HuH-7 (cell line): ENCODE measurements at places on chromosomes 2 and 18.
A peak's percentile ranks its signal among the peaks of the same experiment; 100 is the strongest.

DNA sequence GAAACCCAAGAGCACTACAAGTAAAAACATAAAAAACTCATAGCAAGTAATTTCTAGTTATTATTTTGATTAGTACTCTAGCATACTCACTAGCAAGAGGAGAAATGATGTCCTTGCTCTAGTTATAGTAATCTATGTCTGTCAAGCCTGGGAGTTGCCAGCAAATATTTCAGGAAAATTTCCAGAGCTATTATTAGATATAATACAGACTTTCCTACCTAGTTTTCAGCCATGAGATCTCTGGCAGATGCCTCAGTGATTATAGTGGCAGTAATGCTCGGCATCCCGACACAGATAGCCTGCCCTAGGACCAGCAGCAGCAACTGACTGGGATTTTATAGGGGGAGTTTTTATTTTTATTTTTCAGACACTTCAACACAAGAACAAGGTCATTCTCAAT is 224.4 kb downstream of the ZNF385B start:
- DNase-seq, result no peak

DNA sequence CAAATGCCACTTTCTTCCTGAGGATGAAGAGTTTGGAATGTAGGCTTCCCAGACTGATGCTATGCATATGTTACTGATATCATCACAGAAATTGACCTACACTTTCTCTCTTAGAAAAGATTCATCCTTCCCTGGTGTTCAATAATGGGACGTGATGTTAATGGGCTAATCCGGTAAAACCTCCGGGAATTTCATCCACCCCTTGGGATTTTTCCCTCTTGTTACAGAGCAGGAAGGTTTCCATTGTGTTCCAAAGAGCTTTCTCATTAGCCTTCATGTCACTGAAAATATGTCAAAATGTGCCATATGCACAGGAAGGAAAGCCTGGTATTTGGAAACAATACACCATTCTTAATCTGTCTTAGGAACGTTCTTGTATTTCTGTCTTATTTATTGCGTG is 20.7 kb downstream of the ALPK2 start:
- DNase-seq, result no peak

DNA sequence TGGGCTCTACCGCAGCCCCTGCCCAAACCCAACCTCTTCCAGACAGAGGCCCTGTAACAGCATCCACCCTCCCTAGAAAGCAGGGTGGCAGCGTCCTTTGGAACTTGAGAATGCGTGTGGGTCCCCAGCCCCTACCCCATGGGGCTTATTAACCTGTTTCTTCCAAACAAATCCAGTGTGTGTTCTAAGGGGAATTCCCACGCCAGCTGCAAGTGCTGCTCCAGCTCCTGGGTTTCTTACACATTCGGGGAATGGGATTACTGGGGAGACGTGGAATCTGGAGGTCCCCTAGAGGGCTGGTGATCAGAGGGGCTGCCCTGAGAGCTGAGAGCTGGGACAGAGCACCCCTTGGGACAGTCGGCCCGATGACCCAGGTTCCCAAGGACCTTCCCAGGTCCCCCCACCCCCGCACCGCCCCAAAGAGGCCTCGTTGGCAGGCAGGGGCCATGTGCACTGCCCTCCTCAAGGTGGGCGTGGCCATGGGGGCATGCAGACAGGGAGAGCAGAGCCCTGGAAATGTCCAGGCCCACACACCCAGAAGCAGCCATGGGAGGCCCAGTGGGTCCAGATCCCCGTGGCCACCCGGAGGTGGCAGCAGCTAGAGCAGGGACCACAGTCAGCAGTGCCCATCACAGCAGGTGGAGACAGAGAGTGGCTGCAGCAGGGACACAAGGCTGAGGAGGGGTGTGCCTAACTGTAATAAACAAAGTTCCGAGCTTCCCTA is 18.8 kb upstream of the TEX44 start:
- no peak for DNase-seq

DNA sequence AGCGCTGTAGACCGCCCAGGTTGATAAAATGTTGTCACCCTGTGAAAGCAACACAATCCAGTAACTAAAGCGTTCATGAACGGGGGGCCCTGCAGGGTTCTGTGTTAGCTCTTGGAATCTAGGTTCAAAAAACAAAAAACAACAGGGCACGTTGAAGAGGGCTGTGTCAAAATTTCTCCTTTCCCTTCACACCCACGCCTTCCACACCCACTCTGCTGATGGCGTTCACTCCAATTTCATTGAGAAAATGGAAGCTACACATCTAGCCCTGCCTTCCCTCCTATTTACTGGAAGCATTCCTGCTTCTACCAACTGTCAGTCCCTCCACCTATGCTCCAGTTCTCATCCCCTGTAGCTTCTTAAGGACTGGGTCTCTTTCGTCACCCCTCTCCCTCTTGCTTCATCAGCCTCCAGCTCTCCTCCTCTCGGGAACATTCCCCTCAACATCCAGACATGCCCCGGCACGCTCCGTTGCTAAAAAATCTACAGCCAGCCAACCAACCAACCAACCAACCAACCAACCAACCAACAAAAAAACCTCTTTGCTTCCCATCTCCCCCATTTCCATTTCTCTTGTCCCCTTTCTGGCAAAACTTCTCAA is 98.4 kb upstream of the SP3 start:
- no peak for DNase-seq

GRCh38 chr2:223797811-223798721 is 39.3 kb downstream of the AP1S3 start:
- peak; percentile 12 for DNase-seq

GRCh38 chr2:100391735-100392515 is 25.5 kb downstream of the CHST10 start:
- DNase-seq, result no peak

DNA sequence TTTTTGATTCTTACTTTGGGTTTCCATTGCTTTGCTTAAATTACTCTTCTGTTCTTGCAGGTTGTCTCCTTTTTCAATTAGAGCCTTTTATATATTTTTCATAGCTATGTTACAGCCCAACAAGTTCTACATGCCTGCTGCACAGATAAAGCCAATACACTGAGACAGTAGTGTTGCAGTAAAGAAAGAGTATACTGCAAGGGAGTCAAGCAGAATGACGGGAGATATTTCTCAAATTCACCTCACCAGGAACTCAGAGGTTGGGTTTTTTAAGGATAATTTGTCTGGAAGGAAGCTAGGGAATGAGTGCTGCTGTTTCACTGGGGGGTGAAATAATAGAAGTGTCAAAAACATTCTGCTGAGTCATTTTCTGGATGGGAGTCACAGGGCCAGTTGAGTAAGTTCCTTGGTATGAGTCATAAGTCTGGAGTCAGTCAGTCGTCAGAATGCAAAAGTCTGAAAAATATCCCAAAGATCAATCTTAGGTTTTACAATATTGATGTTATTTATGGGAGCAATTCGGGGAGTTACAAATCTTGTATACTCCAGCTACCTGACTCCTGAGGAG is 193.0 kb upstream of the RGPD4 start:
- no peak for DNase-seq

DNA sequence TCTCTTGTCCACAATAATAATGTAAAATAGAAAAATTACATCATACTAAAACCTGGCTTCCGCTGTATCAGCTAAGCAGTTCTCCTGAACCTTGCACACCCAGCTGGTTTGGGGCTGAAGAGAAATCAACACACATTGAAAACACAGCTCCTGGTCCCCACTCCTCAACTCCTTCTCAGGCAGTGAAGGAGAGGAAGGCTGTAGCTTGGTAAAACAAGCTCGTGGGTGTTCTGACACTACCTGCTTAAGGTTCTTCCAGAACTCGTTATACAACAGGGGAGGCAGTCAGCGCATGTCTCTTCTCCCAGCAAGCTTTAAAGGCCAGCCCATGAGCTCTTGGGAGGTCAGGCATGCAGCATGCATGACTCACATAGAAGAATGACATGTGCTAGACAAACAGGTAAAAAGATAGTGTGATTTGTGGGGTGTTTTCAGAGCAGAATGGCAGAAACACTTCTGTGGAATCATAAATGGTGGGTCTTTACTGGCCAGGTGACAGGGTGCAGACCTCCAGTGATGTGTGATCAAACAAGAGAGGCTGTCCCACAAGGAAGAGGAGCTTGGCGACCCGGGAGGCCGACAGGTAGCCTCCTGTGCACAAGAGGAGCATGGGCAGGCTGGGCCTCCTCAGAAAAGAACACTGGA is 69.1 kb downstream of the UXS1 start:
- no peak for DNase-seq

GRCh38 chr2:31089645-31090044 is 48.6 kb downstream of the GALNT14 start:
- DNase-seq, result no peak

DNA sequence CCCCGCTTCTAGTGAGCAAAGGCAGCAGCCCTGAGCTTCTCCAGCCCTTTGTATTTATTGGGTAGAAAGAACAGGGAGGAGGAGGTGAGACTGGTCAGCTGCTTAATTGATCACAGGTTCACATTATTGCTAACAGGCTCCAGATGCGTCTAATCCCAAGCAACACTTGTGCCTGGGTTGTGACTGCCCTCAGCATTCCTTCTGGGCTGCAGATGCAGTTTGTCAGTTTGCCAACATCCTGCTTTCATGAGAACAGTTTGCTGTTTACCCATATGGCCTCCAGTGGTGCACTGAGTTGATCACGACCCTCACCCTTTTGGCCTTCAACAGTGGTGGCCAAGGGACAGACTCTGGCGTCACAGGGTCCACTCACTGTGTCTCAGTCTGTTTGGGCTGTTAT is 159.5 kb upstream of the ZNF516 start:
- no peak for DNase-seq

GRCh38 chr2:144493027-144493809 is 26.7 kb downstream of the ZEB2 start:
- no peak for DNase-seq

DNA sequence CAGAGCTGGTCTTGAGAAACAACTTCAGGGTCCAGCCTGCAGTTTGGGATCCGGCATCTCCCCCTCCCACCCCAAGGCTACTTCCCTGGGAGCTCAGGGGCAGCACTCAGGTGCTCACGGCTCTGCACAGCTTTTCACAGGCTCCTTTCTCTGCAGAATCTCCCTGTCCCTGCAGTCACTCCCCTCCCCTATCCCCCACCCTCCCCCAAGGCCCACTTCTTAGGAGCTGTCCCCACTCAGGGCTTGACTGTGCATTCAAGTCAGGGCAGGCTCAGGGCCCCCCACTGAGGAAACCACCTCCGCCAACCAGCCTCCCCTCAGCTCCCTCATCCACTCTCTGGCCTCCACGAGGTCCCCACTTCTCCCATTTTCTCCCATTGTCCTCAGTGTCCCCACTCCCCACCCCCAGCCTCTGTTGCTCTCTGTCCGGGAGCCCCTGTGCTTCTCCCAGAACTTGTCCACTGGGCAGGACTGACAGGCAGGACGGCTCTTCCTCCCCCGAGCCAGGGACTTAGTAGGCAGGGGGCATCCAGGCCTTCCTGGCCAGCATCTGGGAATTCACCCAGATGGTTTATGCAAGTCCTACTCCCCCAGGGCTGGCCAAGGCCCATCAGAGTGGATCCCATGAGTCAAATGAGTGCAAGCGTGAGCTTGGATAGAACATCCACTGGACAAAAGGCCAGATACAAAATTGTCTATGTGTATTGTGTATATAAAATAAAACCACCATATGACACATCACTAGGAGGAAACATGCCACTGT is 7.6 kb downstream of the NMUR1 start:
- no peak for DNase-seq

DNA sequence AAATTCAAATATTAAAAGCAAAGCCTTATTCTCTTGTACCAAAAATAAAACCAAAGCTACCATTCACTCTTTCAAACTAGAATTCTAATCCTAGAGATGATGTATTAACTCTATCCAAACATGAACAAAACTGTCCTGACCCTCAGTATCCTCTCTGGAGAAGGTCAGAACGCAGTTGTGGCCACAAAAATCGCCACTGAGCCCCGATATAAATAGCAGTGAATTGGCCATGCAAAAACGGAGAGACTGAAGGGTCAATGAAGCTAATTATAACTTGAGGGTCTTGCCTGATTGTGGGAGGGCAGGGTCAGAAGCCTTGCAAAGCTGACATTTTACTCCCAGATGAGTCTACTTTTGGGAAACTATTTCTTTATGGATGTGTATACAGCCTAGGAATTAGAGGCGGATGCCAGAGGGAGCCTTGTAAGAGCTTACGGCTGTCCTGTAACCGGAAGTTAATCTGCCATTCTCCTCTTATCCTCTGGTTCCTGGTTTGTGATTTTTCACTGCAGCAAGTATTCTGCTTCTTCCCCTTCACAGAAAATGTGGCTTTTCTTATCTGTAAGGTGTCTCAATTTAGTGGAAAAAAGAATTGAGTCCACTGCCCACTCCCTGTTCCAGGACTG is 28.1 kb downstream of the CAVIN2 start:
- DNase-seq, result no peak

GRCh38 chr2:221569425-221569845 is 2.7 kb downstream of the EPHA4 start:
- no peak for DNase-seq
